C1 segment of cervical spinal cord (tissue), 14 donors: ENCODE measurements at places on chromosomes 2 and 18.

DNA sequence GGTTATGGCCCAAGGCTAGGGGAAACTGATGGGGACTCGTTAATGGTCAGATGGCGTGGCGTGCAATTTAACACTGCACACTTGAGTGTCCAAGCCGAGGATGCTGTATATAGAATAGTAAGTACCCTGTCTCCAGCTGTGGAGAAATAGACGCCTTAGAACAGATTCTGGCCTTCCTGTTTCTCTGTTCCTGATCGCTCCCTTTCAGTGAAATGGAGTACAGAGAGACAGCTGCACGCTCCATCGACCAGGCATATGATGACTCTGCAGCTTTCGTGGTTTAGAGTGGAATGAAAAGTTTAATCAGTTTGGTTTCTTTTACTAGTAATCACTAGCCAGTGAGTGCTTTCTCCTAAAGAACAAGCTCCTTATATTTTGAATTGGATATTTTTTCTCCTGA, 213.4 kb downstream of the NEDD4L start:
- DNase-seq: no peak

GRCh38 chr2:140276661-140277060, 1496.5 kb upstream of the NXPH2 start:
- DNase-seq: no peak

- no peak for DNase-seq
Observed at GRCh38 chr2:117794668-117795067, 19.8 kb upstream of the DDX18 start.

DNA sequence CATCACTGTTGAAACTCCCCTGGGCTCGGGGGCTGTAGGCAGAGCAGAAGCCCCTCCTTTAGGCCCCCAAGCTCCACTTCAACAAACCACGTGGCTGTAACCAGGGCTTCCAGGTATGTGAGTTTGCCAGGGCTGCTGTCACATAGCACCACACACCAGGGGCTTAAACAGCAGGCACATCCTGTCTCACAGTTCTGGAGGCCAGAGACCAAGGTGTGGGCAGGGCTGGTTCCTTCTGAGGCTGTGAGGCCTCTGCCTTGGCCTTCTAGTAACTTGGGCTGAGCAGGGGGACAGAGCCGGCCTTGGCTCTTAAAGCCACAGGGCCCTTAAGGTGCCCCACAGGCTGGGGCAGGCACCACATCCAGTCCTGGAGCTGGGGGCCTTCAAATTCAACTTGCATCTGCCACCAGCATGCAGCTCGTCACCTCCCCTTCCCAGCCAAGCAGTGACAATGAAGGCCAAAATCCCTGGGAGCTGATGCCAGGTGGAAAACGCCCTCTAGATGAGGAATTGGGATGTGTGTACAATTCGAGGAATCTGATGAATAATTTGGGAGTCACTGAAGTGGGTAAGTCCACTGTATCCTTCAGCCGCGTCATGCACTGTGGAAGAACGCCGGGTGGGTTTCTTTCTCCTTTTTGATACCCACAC, 104.2 kb upstream of the ODC1 start:
- DNase-seq: no peak

GRCh38 chr2:73257021-73257420, 22.9 kb downstream of the CCT7 start:
- no peak for DNase-seq

GRCh38 chr2:66890166-66890742, 455.3 kb downstream of the MEIS1 start:
- no peak for DNase-seq

DNA sequence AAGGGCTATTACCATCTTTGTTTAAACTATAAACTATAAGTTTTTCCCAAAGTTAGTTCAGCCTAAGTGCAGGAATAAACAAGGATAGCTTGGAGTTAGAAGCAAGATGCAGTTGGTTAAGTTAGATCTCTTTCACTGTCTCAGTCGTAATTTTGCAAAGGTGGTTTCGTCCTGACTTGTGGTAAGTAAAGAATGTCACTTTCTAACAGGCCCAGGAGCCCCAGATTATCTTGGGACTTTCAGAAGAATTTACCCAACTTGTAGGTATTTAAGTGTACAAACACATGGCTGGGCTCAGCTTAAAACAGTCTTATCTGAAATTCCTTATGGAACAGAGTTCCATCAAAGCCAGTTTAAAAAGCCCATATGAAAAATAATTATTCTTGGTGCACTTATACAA, 18.3 kb upstream of the FAM98A start:
- DNase-seq: no peak

GRCh38 chr2:109415581-109416013, 198.2 kb downstream of the SEPTIN10 start:
- no peak for DNase-seq
